ENCODE measurements at places on chromosomes 6 and 20.

DNA sequence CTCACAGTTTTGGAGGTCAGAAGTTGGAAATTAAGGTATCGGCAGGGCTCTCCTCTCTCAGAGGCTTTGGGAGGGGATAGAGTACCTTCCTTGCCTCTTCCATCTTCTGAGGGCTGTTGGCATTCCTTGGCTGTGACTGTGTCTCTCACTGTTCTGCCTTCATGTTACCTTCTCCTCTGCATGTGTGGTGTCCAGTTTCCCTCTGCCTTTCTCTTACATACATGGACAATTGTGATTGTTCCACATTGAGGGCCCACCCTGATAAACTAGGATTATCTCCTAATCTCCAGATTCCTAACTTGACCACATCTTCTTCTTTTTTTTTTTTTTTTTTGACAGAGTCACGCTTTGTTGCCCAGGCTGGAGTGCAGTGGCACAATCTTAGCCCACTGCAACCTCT lies 72.1 kb upstream of the SPACA1 start:
- no peak for DNase-seq

GRCh38 chr6:56906752-56907151 lies 48.2 kb upstream of the BEND6 start:
- no peak for DNase-seq

DNA sequence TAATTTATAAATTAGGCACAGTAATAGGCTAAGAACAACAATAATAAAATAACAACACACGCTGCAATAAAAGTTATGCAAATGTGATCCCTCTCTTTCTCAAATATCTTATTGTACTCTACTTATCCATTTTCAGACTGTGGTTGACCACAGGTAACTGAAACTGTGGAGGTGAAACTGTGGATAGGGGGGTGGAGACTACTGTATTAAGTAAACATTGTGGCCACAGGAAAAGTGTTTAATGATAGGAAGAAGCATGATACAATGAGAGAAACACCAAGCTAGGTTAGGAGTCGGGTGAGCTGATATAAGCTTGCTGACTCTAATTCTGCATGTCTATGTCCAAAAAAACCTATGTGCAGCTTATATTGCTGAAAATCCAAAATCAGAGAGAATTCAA lies 23.0 kb downstream of the NHLRC1 start:
- no peak for DNase-seq

- no peak for DNase-seq
Observed at GRCh38 chr6:52299653-52300052, 15.1 kb upstream of the MCM3 start.

DNA sequence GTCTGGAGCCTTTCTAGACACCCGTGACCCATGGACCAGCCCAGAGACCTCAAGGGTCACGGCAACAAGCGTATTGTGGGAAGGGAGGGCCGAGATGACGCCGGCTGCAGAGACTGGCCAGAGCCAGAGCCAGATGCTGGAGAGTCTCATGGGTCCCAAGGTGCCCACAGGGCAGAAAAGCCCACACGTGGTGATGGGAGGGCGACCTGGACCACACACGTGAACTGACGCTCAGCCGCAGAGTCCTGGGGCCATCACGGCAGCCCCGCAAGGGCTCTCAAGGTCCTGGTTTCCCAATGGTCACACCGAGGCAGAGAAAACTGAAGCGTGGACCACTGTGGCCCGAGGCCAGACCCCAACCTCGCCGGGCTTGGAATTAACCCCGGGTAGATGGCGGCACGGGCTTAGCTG lies 92.6 kb downstream of the YTHDF1 start:
- DNase-seq: no peak

DNA sequence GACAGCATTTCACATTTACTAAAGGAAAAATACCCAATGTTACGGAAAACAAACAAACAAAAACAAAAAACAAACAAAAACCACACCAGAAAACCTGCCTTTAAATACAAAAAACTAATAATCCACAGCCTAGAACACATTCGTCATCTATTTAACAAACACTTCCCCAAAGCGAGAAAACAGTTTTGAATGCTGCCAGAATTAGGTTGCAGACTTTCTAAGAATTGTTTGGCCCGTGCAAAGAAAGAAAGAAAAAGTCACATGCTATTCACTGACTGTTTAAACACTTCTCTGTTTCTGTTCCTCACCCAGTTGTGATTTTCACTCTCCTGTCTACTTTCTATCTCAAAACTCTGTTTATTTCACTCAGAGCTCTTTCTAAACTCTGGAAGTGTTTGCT lies 52.5 kb downstream of the BCAS1 start:
- no peak for DNase-seq

- no peak for DNase-seq
Observed at GRCh38 chr6:105745464-105746129, 340.5 kb upstream of the PRDM1 start.

Measured in NCI-H1417 treated with DMSO at 0.1 percent for 48 hours (cell line).